ENCODE measurements at places on chromosomes 7 and 10.

GRCh38 chr10:96043033-96043892 is at the start of gene CCNJ:
Gene CCNJ (plus strand): TSS chr10:96043583. CDS start chr10:96044394, 811 bp downstream.
- peak; percentile 4 for DNase-seq

DNA sequence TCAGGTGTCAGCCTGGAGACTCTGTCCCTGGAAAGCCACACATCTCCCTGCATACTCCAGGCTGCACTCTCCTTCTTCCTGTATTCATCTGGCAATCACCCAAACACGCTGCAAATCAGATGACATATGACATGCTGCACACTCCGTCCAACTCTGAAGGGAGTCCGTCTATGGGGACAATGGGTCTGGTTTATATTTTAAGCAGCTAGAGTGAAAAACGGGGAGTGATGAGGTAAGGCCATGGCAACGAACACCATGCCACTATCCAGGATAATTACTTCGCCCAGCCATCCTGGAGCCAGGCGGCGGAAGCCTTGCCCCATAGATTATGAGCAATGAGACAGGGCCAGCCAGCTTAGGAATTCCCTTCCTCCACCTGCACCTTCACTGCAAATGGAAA is 140.1 kb downstream of the PLXNA4 start:
- DNase-seq, result no peak

GRCh38 chr7:148931470-148931869 is 47.4 kb upstream of the EZH2 start:
- DNase-seq, result no peak

DNA sequence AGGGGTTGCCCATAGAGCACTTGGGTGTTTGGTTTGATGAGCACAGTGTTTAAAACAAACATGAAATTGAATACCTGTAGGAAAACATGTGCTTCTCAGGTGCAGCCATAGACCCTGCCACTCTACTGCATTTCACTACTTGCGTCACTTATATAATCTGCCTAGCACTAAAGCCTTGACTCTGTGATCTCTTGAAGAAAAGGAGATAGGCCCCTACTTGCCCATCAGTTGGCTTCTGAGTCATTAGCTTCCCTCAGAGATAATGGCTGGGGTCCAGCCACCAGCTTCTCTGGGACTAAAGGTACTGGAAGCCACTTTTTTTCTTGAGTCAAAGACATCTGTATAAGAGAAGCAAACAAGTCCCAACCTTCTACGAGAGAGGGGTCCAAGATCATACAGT is 45.9 kb upstream of the BTRC start:
- no peak for DNase-seq

DNA sequence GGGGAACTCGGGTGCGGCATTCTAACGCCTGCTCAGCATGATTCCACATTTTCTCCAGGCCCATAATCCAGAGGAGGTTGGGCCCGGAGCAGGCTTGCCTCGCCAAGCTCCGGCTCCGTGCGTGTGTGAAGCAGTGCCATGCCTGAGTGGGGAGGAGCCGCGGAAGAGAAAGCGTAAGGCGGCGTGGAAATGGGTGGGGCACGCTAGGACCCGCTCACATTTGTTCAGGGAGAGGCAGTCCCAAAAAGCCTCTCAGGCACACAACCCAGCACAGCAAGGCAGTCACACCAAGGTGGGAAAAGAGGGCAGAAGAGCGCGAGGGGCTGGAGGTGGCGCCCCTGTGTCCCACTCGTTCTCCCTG is 695 bp upstream of the VDAC2 start:
- DNase-seq, result peak; percentile 21

DNA sequence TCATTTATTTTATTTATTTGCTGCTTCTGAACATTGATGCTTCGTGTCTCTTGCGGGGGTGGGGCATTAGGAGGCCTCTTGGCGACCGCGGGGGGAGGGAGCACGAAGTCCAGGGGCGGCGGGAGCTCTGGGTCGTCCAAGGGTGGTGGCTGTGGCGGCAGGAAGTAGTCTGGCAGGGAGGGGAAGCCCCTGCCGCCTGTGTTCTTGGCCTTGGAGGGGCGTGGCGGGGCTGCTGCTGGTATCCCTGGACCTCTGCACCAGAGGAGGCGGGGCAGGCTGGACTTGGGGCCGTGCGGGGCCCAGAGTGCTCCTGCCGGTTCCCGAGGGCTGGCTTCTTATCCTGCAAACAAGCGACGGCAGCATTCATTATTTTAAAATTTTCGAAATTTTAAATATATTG is 70.5 kb upstream of the ABI1 start:
- no peak for DNase-seq

DNA sequence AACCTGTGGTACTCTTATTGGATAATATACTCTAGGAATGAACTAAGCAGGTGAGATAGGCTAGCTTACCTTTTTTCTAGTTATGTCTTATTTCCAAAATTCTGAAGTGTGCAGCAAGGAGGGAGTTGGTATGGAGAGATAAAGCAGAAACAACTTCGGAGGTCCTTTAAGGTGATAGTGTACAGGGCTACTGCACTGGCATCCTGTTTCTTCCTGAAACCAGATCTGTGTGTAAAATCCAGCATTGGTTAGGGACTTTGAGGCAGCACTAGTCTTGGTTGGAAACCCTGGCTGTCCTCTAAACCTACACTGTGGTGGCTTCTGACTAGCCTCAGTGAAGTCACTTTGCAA is 66.9 kb upstream of the STRIP2 start:
- DNase-seq, result no peak

DNA sequence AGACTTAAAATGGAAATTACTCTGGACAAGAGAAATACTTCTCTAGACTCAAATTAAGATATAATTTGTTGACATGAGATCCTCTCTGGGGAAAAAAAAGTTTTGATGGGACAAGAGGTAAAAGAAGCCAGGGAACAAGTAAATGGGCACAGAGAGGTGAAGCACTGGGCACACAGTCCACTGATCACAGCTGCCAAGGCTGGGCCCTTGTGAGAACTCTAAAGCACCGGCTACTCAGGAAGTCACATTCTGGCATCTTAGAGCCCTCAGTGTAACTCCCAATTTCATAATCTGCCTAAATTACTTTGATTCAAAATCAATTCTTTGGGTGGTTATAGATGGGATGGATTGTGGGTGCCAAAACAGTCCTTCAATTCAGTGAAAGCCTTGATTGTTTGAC is 123.2 kb upstream of the CACNA2D1 start:
- DNase-seq, result no peak

DNA sequence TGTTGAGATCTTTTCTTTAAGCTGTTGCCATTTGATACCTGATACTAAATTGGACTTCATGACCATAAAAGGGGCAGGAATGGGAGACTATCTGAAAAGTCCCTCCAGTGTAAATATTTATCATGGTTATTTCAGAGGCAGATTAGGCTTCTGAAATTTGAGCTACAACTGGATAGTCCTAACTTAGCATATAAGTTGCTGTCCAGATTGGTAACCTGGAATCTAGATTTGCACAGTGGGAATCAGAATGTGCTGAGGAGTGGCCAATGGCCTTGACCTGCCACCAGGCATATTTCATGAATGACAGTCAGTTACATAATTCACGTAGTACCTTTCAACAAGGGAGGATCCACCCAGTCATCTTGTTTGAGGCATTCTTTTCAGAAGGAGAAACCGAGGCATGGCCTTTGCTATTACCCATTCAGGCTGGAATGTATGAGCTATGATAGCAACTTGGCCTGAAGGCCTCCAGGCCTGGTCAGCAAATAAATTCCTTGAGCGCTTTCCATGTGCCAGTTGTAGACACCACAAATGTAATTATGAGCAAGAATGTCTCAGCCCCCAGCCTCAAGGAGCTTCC is 80.0 kb downstream of the EEPD1 start:
- DNase-seq, result no peak

DNA sequence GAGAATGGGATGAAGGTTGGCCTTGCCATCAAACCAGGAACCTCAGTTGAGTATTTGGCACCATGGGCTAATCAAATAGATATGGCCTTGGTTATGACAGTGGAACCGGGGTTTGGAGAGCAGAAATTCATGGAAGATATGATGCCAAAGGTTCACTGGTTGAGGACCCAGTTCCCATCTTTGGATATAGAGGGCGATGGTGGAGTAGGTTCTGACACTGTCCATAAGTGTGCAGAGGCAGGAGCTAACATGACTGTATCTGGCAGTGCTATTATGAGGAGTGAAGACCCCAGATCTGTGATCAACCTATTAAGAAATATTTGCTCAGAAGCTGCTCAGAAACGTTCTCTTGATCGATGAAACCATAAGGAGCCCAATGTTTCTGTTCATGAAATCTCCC is 637 bp downstream of the RPEL1 start:
- no peak for DNase-seq

GRCh38 chr7:40978047-40978446 is 724.8 kb downstream of the INHBA start:
- no peak for DNase-seq

Data from nucleus accumbens (tissue), 56 donors.